ENCODE measurements at places on chromosomes 12 and 14.

GRCh38 chr12:68686595-68687521, at the start of gene NUP107:
Gene NUP107 (plus strand): TSS chr12:68686978. CDS start chr12:68687066, 88 bp downstream.
- DNase-seq, result peak; percentile 95

GRCh38 chr14:58738876-58739275, 101.1 kb downstream of the DACT1 start:
- no peak for DNase-seq

GRCh38 chr12:12608557-12608957, 3.1 kb upstream of the CREBL2 start:
- DNase-seq, result no peak

- DNase-seq, result no peak
These were observed 47.1 kb downstream of the PLXNC1 start for GRCh38 chr12:94195483-94195882.

- DNase-seq, result no peak
These were observed 337.2 kb downstream of the RPS29 start for GRCh38 chr14:49249022-49249421.
